Left hindlimb (tissue), 1 donor: ENCODE measurements at places on chromosomes 7 and 10.
A peak's percentile ranks its signal among the peaks of the same experiment; 100 is the strongest.

- peak; percentile 43 for DNase-seq
Measured at GRCh38 chr7:72435366-72435765, 23.2 kb upstream of the CALN1 start.

DNA sequence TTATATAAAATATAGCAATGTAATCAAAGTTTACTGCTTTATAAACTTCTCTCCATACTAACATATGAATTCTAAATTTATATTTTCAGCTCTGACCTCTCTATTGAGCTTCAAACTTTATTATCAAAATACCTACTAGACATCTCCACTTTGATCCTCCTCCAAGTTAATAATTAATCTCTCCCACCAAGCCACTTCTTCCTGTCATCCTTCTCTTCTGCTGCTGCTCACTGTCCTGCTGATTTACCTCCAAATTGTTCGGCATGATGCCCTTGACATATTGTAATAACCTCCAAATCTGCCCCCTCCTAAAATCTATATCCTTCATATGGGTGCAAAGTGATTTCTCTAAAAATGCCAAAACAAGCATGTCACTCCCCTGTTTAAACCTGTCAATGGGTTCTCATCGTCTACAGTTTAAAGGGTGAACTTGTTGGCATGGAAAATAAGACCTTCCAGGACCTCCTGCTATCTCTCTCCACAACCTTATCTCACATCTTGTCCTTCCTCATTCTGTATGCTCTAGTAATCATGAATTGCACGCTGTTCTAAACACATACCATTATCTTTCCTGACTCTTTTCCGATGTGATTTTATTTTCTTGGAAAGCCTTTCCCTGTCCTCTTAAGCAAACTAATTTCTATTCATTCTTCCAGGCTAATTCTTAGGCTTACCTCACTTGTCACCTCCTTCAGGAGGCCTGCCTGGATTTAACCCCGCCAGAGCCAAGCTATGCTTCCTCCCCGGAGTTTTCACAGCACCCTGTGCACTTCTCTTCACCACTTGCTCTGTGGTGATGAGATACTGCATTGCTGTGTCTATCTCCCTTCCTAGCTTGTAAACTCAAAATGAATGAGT lies 52.1 kb upstream of the STK17A start:
- no peak for DNase-seq

GRCh38 chr7:32191305-32191704 lies 121.1 kb upstream of the PDE1C start:
- DNase-seq, result no peak

- no peak for DNase-seq
Measured at GRCh38 chr7:142654398-142654797, 94.9 kb upstream of the PRSS1 start.

GRCh38 chr10:122849090-122849489 lies 3.4 kb upstream of the CUZD1 start:
- DNase-seq, result no peak

GRCh38 chr10:133394801-133395221 lies 854 bp downstream of the MTG1 start:
- DNase-seq, result no peak

GRCh38 chr7:100555701-100556100 lies 16.7 kb downstream of the AGFG2 start:
- no peak for DNase-seq

GRCh38 chr7:150569245-150569955 lies 2.2 kb downstream of the GIMAP4 start:
- DNase-seq, result no peak

- DNase-seq, result no peak
Measured at GRCh38 chr7:42359946-42360345, 122.9 kb upstream of the GLI3 start.

- no peak for DNase-seq
Measured at GRCh38 chr10:79933961-79934360, 14.9 kb downstream of the SFTPD start.

DNA sequence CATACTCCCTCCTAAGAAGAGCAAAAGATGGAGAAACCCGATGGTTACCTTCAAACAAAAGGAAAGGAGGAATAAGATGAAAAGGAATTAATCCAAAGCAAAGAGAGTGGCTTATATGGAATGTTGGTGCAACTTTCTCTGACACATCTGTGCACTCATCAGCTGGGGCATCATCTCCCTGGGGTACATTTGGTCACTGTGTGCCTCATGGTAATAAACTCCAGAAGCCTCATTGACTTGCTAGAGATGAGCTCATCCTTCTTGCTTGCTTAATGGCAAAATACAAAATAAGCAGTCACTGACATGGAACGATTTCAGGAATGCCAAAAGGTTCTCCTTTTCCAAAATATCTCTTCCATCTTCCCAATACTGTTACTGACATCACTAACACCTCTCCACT lies 22.5 kb downstream of the CAV1 start:
- no peak for DNase-seq

- DNase-seq, result no peak
Measured at GRCh38 chr7:29113384-29114102, 32.8 kb downstream of the CPVL start.

DNA sequence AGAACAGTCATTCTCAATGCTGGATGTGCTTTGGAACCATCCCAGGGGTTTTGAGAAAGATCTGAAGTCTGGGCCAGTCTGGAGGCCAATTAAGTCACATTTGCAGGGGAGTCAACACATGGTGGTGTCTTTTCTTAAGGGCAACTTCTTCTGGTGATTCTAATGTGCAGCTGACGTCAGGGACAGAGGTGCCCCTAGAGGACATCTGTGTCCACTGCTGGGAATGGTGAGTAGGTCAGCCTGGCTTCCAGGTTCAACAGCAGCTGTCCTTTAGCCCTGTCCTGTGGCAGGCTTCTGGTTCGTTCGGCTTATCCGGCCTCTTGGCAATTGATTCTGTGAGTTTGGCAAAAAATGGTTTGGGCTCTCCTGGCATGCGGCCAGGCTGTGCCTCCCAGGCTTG lies 269.7 kb upstream of the HABP2 start:
- no peak for DNase-seq

- peak; percentile 78 for DNase-seq
Measured at GRCh38 chr10:29598851-29599311, 35.9 kb downstream of the SVIL start.

- DNase-seq, result peak; percentile 56
Measured at GRCh38 chr7:139909379-139910050, 80.5 kb downstream of the TBXAS1 start.

GRCh38 chr7:116963234-116963633 lies 9.9 kb downstream of the ST7 start:
- no peak for DNase-seq

GRCh38 chr7:90835861-90836260 lies 239.7 kb downstream of the CDK14 start:
- no peak for DNase-seq

DNA sequence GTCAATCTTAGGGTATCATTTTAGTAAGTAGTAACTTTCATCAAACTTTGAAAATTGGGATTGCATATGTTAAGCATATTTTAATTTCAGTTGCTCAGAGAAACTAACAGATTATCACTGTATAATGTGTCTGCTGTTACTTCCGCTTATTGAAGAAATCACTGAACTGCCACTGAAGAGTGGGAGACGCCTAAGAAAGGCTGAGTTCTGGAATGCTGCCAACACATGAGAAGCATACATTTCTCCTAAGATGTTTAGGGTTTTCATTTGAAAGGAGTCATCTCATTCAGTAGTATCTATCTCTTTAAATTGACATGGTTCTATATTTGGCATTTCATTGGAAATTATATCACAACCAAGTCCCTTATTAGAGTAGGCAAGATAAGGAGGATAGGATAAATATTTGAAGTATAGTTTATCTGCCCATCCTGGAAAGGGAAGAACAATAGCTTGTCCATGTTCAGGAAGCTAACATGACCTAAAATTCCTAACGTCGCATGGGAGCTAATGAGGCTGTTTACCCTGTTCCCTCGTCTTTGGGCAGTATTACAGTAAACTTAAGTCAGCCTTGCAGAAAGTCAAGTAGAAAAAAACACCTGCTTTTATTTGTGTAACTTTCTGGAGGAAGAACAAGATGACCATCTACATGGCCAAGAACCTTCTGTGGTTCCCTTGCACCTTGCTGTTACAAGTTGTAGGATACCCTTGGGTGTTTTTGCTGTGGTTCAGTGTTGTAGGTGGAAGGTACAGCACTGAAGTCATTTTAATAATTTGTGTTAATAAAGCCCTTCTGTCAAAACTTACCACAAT lies 67.3 kb downstream of the NHLRC2 start:
- no peak for DNase-seq
